GM06990 (cell line): ENCODE measurements at places on chromosomes 5 and 9.

DNA sequence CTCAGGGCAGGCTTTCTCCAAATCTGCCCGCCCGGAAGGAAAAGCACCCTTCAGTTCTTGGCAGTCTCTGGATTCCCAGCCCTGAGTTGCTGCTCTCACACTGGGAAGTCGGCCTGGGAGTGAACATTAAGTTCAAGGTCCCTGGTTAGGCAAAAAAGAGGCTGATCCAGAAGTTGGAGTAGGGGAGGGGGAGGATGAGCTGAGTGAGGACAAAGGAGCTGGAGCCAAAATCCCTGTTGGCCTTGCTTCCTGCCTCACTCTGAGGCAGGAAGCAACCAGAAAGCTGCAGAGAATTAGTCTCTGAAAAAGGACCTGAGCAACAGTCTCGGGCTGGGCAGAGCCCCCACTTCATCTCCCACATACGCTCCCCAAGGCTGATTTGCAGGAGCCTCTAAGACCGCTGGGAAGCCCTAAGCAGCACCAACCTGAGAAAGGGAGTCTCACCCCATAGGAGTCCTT lies 15.0 kb upstream of the RPS14 start:
- no peak for DNase-seq

DNA sequence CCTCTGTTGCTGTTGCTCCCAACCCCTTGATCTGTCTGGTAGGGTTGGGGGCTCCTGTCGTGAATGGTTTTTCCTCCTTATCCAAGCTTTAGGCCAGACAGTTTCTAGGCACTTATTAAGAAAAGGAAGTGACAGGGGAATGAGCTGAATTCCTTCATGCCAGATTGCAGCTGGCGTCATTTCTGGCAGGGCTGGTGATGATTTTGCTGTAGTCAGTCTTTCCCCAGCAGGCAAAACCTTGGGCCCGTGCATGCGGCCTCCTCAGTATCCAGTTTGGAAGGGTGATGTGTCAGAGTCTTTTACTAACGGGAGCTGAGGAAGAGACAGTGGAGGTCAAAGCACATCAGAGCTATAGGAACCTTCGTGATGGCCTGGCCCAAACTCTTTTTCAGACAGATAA lies 58.8 kb downstream of the COL27A1 start:
- DNase-seq = no peak

DNA sequence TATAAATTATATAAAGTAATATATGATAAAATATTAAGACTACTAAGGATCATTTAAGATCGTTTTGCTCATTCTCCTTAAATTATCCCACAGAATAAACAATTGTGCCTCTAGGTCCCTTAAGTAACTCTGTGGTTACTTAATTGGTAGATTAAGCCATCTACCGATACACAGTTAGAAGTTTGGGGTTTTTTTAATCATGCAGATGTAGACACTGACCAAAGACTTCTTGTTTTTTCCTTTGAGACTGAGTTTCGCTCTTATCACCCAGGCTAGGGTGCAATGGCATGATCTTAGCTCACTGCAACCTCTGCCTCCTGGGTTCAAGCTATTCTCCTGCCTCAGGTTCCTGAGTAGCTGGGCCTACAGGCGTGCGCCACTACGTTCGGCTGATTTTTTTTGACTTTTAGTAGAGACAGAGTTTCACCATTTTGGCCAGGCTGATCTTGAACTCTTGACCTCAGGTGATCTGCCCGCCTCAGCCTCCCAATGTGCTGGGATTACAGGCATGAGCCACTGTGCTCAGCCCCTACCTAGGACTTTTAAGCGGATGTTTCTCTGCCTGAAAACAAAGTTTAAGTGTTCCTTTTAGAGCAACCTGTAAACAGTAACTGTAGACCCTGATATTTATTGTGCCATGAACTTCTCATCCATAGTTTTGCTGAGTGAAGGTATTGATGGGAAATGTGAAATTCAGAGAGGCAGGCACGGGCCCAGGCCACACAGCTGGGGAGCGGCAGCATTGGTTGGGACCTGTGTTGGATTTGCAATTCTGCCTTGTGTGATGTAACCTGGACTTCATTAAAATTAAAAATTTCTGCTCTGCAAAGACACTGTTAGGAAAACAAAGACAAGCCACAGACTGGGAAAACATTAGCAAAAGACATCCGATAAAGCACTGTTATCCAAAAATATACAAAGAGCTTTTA lies 11.6 kb downstream of the CEL start:
- DNase-seq = no peak

- DNase-seq = no peak
These were observed 120.2 kb downstream of the CARTPT start for GRCh38 chr5:71839096-71839884.

DNA sequence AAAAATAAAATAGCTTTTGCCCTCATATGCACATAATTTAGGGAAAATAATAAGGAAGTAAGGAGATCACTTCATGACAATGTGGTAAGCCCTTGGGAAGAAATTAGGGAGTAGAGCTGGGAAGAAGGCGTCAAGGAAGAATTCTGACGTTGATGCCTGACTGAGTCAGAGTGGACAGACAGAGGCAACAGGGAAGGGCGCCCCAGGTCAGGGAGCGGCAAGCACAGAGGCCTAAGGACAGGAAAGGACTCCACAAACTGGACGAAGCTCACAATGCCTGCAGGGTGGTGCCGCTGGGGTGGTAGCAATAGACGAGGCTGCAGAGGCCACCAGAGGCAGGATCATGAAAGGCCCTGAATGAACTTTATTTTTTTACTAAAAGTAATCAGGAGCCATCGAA lies 7.6 kb downstream of the DRD1 start:
- no peak for DNase-seq

DNA sequence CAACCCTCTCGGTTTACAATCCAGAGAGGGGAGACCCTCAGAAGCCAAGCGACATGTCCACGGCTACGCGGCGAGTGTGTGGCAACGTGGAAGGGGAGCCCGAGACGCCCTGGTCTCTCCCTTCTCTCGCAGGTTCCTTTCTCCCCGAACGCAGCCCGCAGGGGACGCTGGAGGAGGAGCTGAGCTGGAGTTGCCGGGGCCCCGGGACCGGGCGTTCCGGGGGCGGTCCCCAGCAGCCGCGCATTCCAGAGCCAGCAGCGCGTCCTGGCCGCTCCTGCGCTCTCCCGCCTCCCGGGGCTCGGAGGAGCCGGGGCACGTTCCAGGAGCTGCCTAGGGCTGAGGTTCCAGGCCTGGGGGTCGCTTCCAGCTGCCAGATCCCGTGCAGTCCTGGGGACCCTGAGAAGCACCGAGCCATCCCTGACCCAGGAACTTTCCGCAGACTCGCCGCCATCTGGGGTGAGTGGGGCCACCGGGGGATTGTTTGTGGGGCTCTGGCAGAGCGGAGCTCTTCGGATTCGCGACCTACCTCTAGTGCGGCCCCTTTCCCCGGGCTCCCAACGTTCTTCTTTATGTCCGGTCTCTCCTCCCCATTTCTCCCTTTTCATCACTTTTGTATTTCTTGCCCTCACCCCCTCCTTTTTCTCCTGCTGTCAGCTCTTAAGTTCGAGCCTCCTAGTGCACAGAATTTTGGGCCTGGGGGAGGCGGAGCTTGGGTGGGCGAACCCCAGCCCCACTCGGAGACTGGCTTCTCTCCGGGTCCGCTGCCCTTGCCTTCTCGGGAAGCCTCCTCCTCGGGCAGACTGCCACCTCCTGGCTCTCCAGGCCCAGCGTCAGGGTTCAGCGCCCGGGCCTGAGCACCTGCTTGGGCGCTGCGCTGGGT lies at the start of gene SMIM3:
Gene SMIM3, plus strand, starts transcription at position 241 of the 880 bp plus-strand sequence. CDS start 16,684 bp downstream, outside the sequence.
- DNase-seq = peak; percentile 51

DNA sequence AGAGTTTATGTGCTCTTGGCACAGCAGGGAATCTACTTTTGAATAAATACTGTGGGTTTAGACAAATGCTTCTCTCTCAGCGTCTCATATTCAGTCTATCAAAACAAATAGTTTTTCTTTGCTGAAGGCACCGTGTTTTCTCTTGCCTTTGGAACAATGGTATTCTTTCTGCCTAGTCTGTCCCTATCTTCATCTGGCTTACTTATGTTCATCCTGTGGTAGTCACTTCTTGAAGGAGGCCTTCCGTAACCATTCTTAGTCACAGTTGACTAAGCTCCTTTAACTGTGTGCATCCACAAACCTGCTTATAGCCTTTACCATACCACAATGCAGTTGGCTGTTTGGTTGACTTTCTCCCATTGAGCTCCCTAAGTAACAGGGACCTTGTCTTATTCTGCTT lies 45.9 kb downstream of the LARP1 start:
- no peak for DNase-seq

- DNase-seq = no peak
These were observed 209.5 kb upstream of the S1PR3 start for GRCh38 chr9:88781628-88782391.

DNA sequence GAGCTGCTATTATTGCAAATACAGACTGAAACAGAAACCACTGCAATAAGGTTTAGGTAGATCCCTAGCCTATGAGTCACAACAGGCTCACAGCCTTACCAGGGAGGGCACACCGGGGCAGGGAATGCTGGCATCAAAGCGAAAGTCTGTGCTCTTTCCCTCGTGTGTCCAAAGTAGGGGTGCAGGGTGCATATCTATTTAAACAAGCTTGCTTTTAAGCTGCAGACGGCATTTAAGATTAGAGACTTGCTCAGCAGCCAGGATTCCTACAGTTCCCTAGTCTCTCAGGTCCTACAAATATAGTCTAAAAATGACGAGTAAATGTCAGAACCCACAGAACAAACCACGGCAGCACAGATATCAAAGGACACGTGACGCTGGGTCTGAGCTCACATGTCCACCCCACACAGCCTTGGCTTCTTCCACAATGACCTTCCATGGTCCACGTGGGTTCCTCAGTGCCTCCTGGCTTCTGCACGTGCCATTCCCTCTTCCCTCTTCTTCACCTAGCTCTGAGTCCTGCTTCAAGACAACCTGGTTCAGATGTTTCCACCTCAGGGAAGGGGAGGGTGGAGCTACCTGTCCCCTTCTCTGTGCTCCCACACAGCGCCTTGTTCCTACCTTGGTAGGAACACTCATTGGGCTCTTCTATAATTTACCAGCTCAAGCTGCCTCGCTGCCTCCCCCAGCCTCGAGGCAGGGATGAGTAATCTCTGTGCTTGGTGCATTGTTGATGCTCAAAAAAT lies 193.2 kb downstream of the MAPKAP1 start:
- DNase-seq = peak; percentile 34

DNA sequence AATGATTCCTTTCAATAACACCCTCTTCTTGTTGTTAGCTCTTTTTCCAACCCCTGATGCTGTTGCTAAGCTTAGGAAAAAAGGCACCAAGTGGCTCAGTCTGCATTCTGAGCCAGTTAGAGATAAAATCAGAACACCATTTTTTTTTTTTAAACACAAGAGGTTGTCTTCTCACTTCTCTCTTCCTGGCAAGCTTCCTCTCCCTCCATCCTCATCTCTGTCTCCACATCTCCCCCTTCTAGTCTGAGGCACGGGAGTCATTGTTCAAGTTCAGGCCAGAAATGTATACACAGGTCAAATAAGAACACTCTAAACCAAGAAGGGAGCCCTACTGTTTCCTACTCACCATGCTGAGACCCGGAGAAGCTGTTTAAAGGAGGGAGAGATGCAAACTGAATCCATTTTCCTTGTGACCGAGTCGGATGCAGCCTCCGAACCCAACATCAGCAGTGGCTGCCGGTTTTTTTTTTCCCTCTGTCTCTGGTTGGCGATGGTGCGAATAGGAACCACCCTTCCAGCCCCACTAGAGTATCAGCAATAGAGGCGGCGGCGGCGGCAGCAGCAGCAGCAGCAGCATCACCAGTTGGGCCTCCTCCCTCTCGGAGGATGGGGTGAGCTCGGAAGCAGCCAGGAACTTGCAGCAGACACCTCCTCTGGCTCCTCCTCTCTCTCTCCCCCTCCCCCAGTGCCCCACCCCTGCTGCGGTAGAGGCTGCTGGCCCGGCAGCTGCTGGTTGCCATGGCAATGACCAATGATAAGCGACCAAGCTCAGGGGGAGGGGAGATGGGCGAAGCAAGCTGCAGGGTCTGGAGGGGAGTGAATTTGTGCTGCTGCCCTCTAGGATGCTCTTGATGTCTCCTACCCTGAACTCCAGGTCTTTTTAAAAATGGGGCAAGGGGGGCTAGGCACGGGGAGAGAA lies at the start of gene JAKMIP2:
Gene JAKMIP2, minus strand, starts transcription at position 619 of the 919 bp plus-strand sequence. CDS start 110,922 bp downstream, outside the sequence.
- DNase-seq = peak; percentile 79

GRCh38 chr9:97394881-97395280 lies 17.0 kb upstream of the TDRD7 start:
- DNase-seq = no peak

GRCh38 chr5:141437221-141437620 lies 6.9 kb downstream of the PCDHGA12 start:
- no peak for DNase-seq

DNA sequence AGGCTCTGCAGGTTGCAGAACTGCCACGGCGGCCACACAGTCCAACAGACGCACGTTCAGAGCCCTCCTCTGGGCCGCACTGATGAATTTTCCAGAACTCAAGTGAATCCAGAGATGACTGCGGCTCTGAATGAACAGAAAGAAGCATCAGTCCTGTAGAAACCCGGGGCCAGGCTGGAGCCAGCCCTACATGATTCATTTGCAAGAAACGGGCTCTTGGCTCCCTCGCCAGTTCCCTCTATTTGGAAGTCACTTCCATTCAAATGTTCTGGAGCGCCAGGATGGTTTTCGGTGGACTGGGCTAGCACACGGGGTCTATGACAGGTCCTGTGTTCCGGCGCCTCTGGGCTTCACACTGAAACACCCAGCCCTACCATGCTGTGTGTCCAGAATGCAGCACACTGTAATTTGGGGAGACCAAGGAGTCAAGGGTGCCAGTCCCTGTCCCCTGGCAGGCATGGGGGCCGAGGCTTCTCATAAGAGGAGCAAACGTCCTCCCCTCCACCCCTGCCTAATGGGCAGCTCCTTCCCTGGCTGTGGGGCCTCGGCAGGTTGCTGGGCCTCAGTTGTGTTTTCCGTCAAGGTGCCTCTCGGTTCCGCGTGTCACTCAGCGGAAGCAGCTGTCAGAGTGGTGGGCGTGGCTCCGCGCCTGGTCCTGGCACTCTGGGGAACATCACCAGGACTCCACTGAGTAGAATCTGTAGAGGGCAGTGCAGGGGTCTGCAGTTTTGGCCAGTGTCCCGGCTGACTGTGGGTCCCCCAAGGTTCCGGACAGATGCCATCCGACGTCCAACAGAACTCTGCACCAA lies 18.1 kb upstream of the COL5A1 start:
- DNase-seq = no peak

- no peak for DNase-seq
These were observed 82.0 kb upstream of the ORM1 start for GRCh38 chr9:114240647-114241558.

DNA sequence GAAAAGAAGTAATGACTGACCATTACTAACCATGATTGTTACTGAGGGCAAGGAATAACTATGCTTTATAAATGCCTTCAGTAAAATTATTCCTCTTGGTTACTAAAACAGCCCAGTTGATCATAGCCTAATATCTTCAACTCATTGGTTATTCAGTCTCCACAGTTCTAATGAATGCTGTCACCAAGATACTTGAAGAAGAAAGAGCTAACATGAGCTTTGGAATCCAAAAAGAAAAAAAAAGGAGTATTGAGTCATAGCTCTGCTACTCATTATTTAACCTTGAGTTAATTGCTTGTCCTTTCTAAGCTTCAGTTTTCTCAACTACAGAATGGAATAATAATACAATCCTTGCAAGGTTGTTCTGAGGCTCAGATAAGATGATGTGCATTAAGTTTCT lies 187.7 kb downstream of the BRINP1 start:
- no peak for DNase-seq

- peak; percentile 61 for DNase-seq
These were observed 14.1 kb downstream of the LCN10 start for GRCh38 chr9:136728548-136729123.
